ENCODE measurements at places on chromosomes 12 and 14.

DNA sequence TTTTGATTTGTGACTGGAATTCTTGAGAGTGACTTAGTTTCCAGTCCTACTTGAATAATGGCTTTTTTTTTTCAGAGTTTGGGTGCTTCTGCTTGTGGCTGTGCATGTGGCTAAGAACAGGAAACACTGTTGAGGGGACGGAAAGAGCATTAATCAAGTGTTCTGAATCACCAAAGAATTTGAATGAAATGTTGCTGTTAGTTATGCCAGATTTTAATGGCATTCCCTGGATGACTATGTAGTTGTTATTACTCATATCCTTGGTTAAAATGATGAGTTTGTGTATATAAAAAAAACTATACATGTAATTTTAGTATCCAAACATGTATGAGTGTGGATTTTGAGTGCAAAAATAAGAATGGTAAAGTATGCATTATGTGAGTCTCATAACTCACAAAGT, 347.9 kb downstream of the BCAT1 start:
- DNase-seq, result no peak

GRCh38 chr12:67394550-67394949, 125.4 kb downstream of the CAND1 start:
- DNase-seq, result no peak

- peak; percentile 56 for DNase-seq
These were observed 1098.0 kb downstream of the BCL11B start for GRCh38 chr14:98174041-98174440.

DNA sequence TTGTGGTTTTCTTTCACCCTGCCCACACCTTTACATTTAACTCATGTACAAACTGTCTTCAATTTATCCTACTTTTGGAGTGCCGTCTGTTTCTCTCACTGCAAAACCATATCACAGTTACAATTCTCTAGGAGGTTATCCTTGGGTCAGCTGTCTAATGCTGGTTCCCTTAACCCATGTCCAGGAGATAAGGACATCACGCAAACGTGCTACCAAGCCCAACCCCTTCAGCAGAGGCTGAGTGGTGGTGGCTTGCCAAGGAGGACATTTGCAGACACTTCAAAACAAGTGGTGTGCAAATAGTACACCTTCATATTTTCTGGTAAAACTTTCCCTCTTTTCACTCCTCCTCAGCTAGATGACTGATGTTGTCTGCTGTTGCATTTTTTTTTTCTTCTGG, 167.9 kb downstream of the PAX9 start:
- no peak for DNase-seq

DNA sequence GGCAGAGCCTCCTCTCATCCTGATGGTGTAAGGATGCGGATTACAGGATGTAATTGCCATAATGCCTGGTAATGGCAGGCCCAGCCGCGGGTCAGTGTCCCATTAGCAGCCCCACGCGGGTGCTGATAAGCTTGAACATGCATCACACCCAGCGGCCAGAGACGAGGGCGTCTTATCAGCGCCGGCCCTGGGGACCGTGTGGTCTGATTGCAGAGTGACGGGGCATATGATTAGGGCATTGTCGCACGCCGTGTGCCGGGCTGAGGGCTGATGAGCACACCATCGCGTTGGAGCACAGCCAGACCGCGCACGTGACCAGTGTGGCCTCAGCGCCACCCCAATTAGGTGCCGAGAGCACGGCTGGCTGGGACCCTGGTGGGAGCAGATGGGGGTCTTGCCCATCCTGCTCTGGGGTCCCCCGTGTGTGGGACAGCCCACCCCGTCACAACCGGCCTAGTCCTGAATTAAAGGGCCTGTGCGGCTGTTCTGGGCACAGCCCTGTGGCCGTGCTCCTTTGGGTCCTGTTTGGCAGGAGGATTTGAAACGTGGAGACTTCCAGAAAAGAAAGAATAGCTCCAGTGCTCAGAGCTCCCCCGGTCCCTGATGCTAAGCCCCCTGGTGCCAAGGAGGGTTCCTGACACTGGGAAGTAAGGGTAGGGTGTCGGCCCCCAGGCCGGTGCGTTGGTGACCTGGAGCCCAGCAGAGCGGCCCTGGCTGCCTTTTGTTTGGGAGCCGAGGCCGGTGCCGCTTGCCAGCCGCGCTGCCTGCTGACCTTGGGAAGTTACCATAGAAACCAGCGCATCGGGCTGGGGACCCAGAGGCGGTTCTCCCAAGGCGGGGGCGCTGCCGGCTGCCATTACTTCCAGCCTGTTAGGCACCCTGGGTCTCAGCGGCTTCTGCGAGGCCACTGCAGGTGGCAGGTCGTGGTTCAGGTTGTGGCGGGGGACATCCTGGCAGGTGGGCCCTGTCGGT, 20.7 kb downstream of the KIF26A start:
- DNase-seq, result no peak

GRCh38 chr14:65867333-65867732, 454.8 kb downstream of the FUT8 start:
- DNase-seq, result no peak

DNA sequence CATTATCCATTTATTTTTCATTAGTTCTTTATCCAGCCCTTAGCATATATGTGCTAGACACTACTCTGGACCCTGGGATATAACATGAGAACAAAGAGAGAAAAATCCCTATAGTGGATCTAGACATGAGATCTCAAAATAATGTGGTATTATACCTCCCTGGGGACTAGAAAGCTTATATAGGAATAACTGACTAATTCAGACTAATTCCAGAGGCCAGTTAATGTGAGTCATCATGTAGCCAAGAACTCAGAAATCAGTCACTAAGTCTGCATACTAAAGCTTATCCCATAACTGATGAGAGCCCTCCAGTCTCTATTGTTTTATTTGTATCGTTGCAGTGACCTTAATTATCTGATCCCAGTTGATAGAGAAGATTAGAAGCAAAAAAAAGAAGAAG, 267.1 kb upstream of the RGS6 start:
- DNase-seq, result no peak

DNA sequence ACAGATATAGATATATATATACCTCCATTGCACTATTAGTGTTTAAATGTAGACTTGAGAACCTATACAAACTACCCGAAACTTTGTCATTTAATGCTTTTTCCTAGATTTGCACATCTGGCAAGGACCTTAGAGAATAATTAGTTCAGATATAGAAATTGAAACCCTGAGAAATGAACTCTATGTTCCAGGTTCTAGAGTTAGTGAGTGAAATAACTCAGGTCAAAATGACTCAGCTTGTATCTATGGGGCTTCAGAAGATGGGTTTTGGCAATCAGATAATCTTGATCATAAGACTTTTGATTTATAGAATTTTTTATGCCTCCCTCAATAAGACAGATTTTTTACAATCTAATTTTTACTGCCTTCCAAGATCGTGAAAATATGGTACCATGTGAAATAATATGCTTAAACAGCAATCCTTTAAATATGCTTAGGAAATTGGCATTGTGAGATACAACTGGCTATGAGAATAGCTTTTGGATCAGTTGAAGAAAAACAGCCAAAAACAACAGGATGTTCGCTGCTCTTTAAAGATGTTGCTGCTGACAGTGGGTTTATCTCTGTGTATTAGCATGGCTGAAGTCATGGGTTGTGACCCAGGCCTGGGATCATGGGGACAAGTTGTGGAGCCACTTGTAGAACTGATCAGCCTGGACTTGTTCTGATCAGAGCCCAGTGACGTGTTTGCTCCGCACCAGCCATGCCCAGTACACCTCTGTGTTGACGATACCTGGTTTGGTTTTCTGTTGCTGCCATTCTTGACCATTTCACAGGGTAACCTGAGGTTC, 63.6 kb downstream of the TTLL5 start:
- no peak for DNase-seq

GRCh38 chr12:42283739-42284138, 42.2 kb downstream of the ZCRB1 start:
- no peak for DNase-seq

- no peak for DNase-seq
These were observed 451.8 kb downstream of the ADAMTS20 start for GRCh38 chr12:43100231-43100630.

DNA sequence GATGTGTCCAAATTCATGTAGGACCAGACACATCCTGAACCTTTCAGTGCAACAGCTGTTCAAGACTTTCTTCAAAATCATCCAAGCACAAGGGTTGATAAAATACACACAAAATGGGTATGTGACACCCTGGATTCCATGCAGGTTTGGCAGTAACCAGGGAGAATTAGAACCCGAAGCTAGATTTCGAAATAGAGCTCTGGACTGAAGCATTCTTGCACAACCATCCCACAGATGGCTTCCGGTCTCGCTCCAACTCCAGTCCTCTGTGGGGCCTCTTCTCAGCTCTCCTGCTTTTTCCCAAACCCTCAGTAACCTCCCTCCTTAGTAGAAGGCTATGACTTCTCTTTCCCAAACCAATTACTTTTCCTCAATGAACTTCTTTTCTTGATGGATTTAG, 171.3 kb downstream of the TTC7B start:
- no peak for DNase-seq

- peak; percentile 40 for DNase-seq
These were observed 19.5 kb upstream of the TTC9 start for GRCh38 chr14:70622111-70622712.

- DNase-seq, result no peak
These were observed 35.5 kb downstream of the KRT80 start for GRCh38 chr12:52156311-52156710.

GRCh38 chr12:128942960-128943477, 89.7 kb downstream of the GLT1D1 start:
- no peak for DNase-seq

DNA sequence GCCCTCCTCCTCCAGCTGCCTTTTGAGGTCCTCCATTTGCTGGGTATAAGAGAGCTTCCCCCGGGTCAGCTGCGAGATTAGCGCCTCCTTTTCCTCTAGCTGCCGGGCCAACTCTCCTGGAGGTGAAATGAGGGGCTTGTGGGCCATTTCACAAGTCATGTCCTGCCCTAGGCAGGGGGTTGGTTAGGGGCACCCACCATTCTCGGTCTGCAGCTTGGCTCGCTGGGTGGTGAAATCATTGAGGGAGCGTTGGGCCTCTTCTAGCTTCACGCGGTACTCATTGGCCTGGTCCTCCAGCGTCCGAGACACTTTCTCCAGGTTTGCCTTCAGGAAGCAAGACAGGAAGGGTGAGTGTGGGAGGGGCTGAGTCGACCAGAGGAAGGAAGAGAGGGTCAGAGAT, 12.6 kb downstream of the CMTM5 start:
- DNase-seq, result no peak

DNA sequence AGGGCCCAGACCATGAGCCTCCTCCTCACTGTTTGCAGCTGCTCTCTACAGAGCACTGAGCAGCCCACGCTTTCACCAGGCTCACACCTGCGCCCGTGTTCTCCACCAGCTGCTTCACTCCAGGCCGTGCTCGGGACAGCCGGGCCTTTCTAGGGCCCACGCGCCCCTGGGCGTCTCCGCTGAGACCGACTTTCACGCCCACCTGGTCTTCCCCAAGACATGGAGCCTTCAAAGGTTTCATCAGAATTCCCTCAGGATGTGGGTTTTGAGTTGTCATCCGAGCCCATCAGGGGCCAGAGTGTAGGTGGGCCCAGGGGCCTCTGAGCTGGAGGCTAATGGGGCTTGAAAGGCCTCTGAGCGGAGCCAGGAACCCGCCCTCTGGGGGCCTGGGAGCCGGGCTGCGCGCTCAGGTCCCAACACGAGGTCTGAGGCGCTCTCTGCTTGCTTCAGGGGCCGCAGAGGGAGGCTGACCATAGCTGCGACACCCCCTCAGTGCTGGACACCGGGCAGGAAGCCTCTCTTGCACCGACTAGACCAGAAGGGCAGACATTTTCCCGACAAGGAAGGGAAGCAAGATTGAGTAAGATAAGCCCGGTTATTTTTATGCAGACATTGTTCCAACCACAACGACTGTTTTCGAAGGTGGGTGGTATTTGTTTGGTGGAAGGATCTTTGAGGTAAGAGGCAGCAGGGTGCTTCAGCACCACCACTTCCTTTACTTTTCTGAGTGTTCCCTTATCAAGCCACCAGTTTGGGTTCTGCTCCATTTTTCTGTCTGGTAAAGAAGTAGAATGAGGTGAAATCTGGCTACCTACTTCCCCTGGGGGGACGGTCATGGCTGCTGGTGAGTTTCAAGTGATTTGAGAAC, 125.0 kb upstream of the FUT8 start:
- DNase-seq, result peak; percentile 80

- no peak for DNase-seq
These were observed 517.5 kb downstream of the NELL2 start for GRCh38 chr12:44358636-44359035.

DNA sequence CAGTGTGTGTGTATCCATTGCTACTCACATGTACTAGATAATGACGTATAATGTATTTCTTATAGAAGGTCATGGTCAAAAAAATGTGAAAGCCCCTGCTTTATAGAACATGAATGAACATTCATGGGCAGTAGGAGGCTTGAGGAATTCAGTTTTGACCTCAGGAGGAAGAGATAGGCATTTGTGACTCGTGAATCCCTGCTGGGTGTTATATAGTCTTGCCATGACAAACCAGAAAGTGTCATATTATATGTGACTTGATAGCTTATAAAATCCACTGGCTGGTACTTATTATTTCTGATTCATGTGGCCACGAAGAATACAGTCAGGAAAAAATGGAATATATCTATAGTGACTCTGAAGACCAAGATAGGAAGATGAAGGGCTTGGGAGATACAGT, 287.6 kb downstream of the CEP128 start:
- no peak for DNase-seq

DNA sequence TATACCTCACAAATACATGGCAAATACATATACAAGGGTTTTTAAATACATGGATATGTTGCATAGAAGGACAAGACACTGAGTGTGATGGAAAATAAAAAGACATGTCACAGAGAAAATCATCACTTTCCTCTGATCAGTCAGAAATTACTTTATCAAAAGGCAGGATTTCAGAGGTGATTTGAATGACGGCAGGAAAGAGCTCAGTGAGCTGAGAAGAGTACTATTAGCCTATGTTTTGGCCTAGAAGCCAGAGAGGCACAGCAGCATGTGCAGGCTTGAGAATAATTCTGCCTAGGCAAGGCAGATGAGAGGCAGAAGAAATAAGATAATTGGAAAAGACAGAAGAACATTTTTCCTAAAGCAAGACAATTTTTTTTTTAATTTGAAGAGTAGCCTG, 94.9 kb downstream of the BCAT1 start:
- DNase-seq, result no peak

- DNase-seq, result no peak
These were observed 211.6 kb downstream of the DUSP6 start for GRCh38 chr12:89140602-89141238.

DNA sequence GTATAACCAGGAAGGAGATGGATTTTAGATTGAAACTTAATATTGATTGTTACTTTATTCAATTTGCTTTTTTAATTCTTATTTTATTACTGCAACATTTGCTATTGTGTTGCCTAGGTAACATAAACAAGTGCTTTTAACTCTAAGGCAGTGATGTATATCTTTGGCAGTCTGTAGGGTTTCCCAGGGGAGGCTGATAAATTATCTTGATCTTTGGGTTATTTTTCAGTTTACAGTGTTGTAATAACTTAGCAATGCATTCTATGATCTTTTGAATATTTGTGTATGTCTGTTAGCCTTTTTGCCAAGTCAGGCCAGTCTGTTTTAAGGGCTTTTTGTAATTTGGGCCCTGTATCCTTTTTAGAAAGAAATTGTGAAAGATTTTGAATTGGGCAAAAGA, 7.8 kb upstream of the DTD2 start:
- no peak for DNase-seq

Measured in CD8-positive, alpha-beta memory T cell (primary cell).